ENCODE measurements at places on chromosomes 4 and X.

GRCh38 chrX:3806630-3807029, 93.2 kb upstream of the PRKX start:
- DNase-seq = no peak

DNA sequence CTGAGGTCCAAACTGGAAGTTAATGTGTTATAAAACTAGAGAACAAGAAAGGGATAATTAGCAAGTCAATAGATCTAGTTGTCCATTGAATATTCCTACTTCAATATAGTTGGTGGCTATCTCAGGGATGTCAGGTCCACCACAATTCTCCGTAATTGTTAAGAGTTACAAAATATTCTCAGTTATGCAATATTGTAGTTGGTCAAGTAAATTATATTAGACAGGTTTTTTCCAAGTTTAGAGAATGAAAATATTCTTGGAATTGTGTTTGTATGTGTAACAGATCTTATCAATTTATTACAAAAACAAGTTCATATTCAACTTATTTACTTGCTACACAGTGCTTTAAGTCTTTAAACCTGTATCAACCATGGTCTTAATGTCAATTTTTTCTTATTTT, 547.4 kb downstream of the SPRY1 start:
- DNase-seq = no peak

GRCh38 chrX:35809781-35810180, 11.6 kb downstream of the MAGEB16 start:
- DNase-seq = no peak

GRCh38 chrX:131801066-131801465, 222.0 kb upstream of the STK26 start:
- DNase-seq = no peak

DNA sequence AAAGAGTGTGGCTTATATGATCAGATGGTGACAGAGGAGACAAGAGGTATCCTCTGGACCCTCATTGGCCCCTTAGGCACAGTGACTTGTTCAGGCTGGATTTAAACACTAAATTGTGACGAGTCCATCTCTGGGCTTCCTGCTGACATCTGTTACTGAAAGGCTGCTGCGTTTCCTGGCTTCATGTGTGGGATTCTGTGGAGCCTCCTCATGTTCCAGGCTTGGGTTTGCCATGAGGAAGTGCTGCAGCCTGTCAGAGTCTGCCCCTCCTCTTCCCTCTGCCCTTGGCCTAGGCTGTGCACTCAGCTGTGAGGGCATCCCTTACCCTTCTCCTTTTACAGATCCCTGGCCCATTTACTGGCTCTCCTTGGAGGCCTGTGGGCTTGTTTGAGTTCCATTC, 159.1 kb upstream of the TTC29 start:
- DNase-seq = no peak

DNA sequence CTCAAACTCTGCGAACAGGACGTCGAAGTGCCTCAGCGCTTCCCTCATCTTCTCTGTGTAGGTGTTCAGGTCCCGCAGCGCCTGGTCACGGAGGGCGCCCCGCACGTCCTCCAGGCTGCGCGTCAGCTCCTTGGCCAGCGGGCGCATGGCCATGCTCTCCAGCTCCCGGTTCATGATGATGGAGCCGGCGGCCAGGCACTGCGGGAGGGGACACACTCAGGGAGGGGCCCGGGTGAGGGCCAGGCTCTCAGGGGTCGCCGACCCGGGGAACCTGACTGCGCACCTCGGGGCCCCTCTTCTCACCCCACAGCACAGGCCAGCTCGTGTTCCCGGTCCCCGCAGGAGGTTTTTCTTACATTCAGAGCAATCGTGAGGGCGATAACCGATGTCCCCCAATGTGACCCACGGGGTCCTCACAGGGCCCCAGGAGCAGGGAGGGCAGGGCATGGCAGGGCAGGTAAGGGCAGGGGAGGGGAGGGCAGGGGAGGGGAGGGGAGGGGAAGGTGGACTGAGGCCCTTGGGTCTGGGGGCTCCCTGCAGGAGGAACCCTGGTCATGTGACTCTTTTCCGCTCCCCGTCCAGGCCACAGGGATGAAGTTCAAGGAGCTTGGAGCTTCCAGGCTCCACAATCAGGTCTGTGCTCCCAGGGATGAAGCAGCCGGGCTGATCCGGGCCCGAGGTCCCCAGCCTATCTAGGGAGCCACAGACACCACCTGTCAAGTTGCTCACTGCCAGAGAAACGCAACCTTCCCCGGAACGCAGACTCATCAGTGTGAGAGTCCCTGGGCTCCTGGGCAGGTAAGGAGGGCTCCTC, 77.8 kb upstream of the MXD4 start:
- no peak for DNase-seq

- DNase-seq = no peak
Measured at GRCh38 chrX:124931958-124932357, 387.7 kb upstream of the TEX13C start.

DNA sequence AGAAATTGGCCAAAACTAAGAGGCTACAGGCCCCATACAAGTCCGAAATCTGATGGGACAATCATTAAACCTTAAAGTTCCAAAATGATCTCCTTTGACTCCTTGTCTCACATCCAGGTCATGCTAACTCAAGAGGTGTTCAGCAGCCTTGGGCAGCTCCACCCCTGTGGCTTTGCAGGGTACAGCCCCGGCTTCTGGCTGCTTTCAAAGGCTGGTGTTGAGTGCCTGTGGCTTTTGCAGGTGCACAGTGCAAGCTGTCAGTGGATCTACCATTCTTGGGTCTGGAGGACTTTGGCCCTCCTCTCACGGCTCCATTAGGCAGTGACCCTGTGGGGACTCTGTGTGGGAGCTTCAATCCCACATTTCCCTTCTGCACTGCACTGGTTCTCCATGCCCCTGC, 329.1 kb upstream of the MAD2L1 start:
- DNase-seq = no peak

GRCh38 chrX:150929058-150929457, 30.6 kb upstream of the CD99L2 start:
- no peak for DNase-seq

DNA sequence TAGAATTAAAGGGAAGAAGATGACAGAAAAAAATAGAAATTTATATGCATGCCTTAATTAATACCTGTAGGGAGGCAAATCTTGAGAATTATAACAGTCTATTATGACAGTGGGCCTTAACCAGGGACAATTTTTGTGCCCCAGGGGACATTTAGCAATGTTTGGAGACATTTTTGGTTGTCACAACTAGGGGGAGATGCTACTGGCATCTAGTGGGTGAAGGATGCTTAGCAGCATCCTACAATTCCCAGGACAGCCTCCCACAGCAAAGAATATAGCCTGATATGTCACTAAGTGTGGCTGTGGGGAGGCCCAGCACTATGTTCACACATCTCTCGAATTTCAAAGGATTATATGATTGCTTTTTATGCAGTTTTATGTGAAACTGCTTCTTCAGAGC, 10.5 kb downstream of the GPR82 start:
- no peak for DNase-seq

- DNase-seq = no peak
Measured at GRCh38 chr4:183097231-183098018, 1.6 kb upstream of the WWC2 start.

DNA sequence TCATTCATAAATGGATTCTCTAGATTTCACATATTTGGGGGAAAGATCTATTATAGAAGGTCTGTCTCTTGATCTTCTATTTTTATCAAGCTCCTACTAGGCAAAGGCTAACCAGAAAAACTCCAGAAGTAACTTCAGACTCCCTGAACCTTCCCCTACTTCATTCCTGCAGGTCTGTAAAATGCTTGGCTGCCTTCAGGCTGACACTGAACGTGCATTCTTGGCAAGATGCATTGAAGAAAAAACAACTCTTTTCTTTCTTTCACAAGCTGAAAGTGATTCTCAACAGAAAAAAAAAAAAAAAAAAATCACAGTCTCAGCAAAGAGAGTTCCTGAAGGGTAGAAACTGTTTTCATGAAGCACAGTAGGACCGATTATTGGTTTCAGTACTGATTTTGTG, 12.7 kb downstream of the OPHN1 start:
- no peak for DNase-seq

GRCh38 chr4:85681221-85681657, 206.3 kb downstream of the ARHGAP24 start:
- no peak for DNase-seq

GRCh38 chr4:26346203-26346620, 25.4 kb downstream of the RBPJ start:
- peak; percentile 14 for DNase-seq

- DNase-seq = no peak
Measured at GRCh38 chr4:151901631-151902030, 140.8 kb upstream of the GATB start.

- no peak for DNase-seq
Measured at GRCh38 chr4:7286170-7286569, 93.8 kb downstream of the SORCS2 start.

GRCh38 chr4:15833801-15834200, 55.7 kb downstream of the CD38 start:
- no peak for DNase-seq

DNA sequence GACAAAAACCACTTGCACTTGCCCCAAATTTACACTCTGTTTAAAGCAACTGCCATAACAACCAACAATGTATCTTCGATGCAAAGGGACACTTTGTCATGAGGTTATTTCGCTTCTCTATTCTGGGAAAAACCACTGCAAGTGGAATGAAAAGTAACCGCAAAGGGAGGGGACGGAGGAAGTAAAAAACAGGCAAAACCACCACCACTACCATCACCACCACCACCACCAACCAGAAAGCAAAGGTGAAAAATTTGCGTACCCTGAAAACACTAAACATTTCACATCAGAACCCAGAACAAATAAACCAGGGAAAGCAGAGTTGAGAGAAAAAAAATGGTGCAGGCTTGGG, 1.2 kb upstream of the N4BP2 start:
- DNase-seq = no peak

- no peak for DNase-seq
Measured at GRCh38 chr4:130077275-130077674, 981.3 kb downstream of the C4orf33 start.

- DNase-seq = no peak
Measured at GRCh38 chr4:153161226-153161963, 42.8 kb upstream of the TRIM2 start.

- no peak for DNase-seq
Measured at GRCh38 chrX:29461039-29461438, 754.3 kb upstream of the MAGEB2 start.

DNA sequence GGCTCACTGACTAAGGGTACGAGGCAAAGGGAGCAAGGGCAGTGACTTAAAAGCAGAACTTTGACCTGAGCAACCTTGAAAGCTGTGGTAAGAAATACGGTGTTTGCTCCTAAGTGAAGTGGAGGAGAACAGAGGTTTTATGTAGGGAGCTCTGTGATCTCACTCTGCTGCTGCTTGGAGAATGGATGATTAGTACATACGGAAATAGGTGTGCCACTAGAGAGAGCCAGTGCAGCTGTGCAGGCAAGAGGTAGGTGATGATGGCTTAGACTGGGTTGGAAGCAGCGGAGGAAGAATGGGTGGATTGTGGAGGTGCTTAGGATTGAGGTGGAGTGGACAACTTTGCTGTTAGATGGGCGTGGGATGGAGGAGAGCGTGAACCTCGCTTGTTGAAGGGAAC, 85.0 kb downstream of the FAM193A start:
- DNase-seq = no peak

DNA sequence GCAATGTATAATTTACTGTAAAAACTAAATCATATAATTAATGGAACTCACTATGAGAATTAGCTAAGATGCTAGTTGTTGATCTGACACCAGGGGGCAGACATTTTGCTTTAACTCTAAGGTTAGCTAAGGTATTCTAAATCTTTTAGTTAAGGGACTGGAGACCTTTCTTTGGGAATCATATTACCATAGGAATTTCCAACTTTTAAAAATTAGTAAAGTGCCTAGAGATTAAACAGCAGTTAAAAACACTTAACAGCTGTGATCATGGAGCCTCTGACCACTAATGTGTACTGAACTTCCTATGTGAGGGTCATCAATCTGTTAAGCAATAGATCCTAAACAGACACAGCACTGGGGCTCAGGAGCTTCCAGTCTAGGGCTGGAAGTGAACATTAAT, 226.6 kb downstream of the NSUN7 start:
- DNase-seq = no peak

GRCh38 chr4:125666635-125667034, 351.9 kb downstream of the FAT4 start:
- no peak for DNase-seq

- DNase-seq = no peak
Measured at GRCh38 chr4:17093481-17093880, 195.0 kb upstream of the LDB2 start.

GRCh38 chr4:48907706-48908477, 1.3 kb upstream of the OCIAD2 start:
- DNase-seq = no peak

DNA sequence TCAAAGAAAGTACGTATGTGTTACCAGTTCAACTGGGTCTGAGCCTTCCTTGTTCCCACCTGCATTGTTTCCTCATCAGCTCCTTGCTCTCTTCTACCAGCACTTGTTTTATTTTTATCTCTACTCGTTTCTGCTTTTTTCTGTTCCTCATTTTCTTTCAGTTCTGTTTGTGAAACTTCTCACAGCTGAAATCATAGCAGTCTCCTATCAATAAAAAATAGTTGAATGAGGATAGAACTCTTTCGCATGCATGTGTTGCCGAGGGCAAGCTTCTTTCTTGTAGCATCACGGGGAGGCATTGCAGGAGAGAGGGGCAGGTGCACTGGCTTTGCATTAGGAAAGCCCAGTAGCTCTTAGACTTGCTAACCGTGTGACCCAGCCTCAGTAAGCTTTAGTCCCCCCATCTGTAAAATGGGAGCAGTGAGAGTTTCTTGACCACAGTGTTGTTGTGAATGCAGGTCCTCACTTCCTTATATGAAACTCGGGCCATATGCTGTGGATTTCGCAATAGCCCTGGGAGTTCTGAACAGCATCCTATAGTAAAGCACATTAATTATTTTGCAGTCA, 24.7 kb downstream of the OFD1 start:
- no peak for DNase-seq

GRCh38 chrX:109830704-109831206, 97.7 kb upstream of the ACSL4 start:
- no peak for DNase-seq

GRCh38 chr4:182969651-182970279, 52.6 kb upstream of the DCTD start:
- no peak for DNase-seq

GRCh38 chr4:67565284-67565683, 6.8 kb downstream of the STAP1 start:
- DNase-seq = no peak

DNA sequence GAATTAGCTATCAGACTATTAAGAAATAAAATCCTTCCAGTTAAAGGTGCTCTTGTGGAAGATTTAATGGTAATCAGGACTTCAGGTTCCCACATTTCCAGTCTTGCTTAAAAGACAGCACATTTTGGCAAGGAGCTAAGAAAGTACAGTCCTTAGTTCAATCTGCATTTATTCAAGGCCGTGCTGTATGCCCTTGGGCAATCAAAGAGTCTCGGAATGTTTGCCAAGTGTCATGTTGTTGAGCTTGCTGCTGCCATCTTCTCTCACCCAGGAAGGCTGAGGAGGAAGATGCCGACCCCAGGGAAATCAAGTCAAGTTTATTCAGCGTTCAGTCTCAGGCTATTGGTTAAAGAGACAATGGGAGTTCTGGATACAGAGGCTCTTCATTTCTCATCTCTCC, 388.1 kb upstream of the IGFBP7 start:
- no peak for DNase-seq

Data from T-helper 22 cell (primary cell).